ENCODE measurements at places on chromosomes 2 and 18.

GRCh38 chr2:209536363-209536762 is 112.5 kb downstream of the MAP2 start:
- no peak for DNase-seq

DNA sequence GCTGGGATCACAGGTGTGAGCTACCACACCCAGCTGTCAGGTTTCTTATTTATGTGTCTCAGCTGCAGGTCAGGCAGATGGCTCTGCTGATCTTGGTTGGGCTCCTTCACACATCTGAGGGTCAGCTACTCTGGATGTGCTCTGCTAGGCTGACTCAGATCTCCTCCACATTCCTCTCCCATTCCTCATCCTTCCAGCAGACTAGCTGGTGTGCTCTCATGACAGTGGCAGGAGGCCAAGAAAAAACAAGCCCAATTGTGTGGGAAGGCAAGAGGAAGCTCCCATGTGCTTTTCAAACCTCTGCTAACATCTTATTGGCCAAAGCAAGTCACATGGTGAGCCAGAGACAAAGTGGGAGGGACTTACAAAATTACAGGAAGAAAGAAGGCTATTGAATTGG is 11.7 kb upstream of the MSH6 start:
- no peak for DNase-seq

- no peak for DNase-seq
These were observed 53.1 kb downstream of the FIGN start for GRCh38 chr2:163682695-163683094.

DNA sequence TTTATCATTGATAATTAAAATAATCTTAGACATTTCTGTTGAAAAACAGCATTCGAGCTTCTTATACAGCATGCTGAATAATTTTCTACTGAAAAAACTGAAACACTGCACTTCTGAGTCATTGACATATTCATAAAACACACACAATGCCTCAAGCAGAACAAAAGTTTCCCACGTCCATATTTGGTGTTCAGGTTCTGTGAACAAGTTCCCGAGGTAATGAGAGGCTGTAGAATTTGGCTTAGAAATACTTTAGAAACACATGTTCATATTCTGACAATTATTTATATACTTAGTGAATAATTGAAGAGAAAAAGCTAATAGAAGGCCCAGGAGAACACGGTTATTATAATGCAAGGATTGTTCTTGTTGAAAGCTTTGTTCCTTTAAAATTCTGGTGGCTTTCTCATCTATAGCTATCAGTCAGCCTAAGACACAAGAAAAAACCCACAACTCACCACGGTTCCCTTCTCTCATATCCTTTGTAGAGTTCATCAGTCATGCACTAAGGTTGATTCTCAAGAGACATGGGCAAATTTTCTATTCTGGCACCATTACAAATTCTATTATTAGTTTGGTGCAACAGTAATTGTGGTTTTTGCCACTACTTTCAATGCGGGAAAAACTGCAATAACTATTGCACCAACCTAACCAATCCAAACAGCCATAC is 194.4 kb downstream of the TMX3 start:
- no peak for DNase-seq

- no peak for DNase-seq
These were observed 82.5 kb downstream of the OSBPL1A start for GRCh38 chr18:24315170-24315569.

DNA sequence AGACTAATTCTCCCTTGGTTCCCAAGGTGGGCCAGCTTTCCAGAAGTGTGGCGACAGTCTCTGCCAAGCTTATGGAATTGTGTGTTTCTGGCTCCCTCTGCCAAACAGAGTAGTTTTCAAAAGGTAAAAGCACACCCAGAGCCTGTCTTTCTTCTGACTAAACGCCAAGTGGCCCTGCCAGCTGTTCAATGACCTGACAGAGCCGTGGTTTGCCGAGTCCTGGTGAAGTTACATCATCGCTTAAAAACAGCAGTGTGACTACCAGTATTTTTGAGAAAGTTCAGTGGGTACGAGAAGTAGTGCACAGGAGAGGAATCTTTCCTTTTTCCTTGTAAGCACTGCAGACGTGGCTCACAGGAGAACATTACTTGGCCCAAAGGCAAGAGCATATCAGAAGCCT is 1.9 kb downstream of the PER2 start:
- DNase-seq, result no peak

GRCh38 chr2:214130114-214130513 is 280.7 kb upstream of the VWC2L start:
- no peak for DNase-seq

DNA sequence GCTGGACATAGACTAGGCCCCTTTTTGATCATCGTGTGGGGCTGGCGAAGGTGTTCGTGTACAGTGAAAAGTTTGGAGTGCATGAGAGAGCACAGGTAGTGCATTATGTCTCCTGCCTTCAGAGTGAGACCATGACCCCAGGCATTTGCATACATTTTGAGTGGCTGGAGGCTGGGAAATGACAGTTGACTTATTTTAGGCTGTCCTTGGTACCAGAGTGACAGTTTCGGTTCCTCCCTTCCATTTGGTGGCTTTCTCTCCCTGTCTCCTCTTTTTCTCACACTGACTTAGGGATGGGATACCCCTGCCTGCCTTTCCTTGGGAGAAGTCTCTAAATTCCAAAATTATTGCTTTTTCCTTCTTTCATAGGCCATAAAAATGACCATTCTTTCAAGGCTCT is 20.1 kb downstream of the SERPINB12 start:
- DNase-seq, result no peak

- DNase-seq, result no peak
These were observed 9.8 kb upstream of the RAB17 start for GRCh38 chr2:237600205-237600846.

- no peak for DNase-seq
These were observed 138.2 kb upstream of the NRP2 start for GRCh38 chr2:205543937-205544702.

GRCh38 chr2:95206096-95206495 is 1.2 kb upstream of the ZNF892 start:
- DNase-seq, result no peak

GRCh38 chr2:196331851-196332250 is 160.5 kb upstream of the STK17B start:
- DNase-seq, result no peak

GRCh38 chr18:1527805-1528204 is 623.1 kb downstream of the ADCYAP1 start:
- no peak for DNase-seq

GRCh38 chr2:156321243-156321904 is 11.1 kb downstream of the NR4A2 start:
- no peak for DNase-seq

DNA sequence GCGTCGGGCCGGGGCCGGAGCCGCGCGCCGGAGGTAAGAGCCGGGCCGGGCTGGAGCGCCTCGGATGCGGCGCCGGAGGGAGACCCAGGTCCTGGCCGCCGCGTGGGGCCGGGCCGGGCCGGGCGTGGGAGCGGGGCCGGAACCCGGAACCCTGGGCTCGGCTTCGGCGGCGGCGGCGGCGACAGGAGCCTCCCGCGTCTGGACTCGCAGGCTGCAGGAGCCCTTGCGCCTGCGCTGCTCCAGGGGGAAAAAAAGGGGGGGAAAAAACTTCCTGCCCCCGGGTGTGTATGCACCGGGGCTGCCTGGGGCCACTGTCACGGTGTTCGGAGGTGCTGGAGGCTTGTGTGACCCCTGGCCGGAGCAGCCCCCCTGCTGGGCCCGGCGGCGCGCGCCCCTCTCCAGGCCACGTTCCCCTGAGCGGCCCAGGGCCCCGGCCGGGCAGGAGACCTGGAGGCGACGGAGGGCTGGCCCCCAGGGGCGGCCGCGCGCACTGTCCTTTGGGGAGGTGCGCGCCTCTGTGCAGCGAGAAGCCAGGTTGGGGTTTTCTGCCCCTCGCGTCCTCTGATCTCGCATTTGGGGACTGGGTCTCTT is 864 bp downstream of the KLHL29 start:
- DNase-seq, result no peak

DNA sequence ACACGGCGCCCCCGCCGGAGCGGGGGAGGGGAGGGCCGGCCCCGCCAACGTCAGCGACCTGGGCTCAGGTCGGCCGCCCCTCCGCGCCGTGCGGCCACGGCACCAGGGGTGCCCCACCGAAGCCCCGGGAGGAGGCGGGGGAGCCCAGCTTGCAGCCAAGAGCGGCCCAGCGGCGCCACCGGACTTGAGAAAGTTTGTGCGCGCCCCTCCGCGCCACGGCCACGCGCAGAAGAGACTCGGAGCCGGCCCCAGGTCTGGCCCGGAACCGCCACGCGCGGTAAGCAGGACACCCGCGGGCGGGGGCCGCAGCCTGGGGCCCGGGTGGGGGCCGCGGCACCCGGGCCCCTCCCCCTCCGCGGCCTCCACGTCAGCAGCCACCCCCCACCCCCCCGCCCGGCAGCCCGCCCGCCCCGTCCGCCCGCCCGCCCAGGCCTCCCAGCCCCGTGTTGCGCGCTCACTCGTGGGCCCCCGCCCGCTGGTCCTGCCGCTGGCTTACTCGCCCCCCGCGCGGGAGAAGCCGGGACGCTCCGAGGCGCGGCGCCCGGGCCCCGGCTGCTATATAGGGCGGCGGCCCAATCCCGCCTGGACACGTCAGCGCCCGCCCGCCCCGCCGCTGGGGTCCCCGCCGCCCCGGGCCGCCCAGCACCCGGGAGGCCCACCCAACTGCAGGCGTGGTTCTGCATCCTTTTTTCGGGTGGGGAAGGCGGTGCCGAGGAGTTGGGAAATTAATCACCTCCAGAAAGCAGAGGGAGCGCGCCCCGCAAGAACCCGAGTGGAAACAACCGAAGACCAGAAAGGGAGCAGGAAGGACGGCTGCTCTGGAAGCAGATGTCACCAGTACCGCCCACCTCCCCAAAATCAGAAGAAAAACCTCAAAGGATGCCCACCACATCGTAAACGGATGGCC is 42.9 kb downstream of the HDLBP start:
- peak; percentile 39 for DNase-seq

DNA sequence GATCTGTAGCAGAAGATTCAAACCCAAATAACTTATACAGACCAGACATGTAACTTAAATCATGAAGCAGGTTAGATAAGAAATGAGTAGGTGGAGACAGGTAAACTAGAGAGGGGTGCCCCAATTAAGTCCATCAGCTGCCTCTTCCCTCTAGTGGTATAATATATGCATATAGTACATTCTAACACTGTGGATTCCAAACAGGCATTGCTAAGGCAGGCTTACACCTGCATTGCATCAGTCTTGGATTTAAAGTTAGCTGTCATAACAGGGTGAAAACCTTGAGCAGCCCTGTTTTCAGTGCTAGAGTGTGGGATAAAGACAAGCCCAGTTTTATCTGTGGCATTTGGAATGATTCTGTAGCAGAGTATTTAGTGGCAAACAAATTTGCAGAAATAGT is 63.4 kb downstream of the NYAP2 start:
- no peak for DNase-seq
